CD4-positive, alpha-beta T cell treated with Interleukin-21 for 1 hour (primary cell): ENCODE measurements at places on chromosomes 1 and 21.
A peak's percentile ranks its signal among the peaks of the same experiment; 100 is the strongest.

DNA sequence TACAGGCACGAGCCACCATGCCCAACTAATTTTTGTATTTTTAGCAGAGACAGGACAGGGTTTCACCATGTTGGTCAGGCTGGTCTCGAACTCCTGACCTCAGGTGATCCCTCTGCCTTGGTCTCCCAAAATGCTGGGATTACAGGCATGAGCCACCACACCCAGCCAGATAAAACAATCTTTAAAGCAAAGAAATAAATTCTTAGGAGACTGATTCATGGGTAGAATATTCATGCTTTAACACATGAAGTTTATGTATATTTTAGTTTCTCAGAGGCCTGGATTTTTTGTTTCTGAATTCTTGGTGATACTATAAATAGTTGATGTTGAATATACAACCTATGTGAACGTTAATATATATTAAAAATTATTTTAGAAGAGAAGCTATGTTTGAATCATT, 127.4 kb upstream of the KIAA1614 start:
- no peak for DNase-seq

- no peak for DNase-seq
These were observed 79.4 kb downstream of the FCRL5 start for GRCh38 chr1:157472959-157473358.

- no peak for DNase-seq
These were observed 276.9 kb downstream of the TM2D1 start for GRCh38 chr1:61447968-61448430.

- no peak for DNase-seq
These were observed 254.0 kb upstream of the RUNX1 start for GRCh38 chr21:35303085-35303484.

GRCh38 chr1:22567197-22567596, 3.9 kb downstream of the EPHA8 start:
- no peak for DNase-seq

DNA sequence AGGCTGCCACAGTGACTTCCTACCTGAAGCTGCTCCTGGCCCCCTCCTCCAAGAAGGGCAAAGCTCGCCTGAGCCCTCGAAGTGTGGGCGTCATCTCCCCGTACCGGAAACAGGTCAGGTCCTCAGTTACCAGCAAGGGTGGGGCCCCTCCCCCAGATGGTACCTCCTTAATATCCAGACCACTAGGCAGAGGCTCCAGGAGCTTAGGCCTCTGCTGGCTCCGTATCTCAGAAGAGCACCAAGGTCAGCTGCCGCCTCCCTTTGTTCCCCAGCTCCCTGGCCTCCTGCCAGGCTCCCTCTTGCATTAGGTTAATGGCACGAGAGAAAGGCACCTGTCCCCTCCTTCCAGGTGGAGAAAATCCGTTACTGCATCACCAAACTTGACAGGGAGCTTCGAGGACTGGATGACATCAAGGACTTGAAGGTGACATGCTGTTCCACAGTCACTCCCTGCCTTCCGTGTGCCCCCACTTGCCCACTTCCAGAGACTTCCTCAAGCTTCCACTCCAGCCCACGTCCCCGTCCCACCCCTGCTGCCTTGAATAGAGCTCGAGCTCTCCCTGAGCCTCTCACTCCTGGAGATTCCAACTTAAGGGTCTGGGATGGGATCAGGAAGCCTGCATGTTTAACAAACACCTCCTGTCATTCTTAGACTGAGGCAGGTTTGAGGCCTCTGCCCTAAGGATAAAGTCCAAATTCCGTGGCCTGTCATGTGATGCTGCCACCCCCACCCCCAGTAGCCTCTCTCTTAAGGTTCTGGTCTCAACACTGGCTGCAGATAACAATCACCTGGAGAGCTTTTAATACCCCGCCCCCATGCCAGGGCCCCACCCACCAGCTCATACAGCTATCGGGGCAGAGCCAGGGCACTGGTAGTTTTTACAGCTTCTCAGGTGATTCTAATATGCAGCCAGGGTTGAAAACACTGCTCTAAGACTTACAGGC, 8.3 kb downstream of the RHOC start:
- DNase-seq, result no peak

- no peak for DNase-seq
These were observed 7.5 kb upstream of the C2CD2 start for GRCh38 chr21:41961282-41961701.

- DNase-seq, result no peak
These were observed 5.4 kb upstream of the SHISA4 start for GRCh38 chr1:201883266-201883665.

DNA sequence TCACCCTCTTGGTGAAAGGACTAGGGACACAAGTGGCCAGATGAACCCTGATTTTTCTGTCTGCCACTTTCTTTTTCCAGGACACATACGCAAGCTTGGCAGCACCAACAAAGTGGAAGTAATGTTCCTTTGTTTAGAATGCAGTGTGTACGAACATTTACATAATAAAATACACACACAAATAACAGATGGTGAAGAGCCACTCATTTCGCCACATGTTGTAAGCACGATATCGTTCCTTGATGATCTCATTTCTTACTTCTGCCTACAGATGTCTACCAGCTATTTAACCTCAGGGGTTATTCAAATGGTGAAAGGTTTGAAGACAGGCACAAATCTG, 670.2 kb upstream of the CXADR start:
- DNase-seq, result no peak

- DNase-seq, result no peak
These were observed 144.6 kb downstream of the LMO4 start for GRCh38 chr1:87473203-87473661.

GRCh38 chr1:14987829-14988603, 165.5 kb upstream of the TMEM51 start:
- no peak for DNase-seq

DNA sequence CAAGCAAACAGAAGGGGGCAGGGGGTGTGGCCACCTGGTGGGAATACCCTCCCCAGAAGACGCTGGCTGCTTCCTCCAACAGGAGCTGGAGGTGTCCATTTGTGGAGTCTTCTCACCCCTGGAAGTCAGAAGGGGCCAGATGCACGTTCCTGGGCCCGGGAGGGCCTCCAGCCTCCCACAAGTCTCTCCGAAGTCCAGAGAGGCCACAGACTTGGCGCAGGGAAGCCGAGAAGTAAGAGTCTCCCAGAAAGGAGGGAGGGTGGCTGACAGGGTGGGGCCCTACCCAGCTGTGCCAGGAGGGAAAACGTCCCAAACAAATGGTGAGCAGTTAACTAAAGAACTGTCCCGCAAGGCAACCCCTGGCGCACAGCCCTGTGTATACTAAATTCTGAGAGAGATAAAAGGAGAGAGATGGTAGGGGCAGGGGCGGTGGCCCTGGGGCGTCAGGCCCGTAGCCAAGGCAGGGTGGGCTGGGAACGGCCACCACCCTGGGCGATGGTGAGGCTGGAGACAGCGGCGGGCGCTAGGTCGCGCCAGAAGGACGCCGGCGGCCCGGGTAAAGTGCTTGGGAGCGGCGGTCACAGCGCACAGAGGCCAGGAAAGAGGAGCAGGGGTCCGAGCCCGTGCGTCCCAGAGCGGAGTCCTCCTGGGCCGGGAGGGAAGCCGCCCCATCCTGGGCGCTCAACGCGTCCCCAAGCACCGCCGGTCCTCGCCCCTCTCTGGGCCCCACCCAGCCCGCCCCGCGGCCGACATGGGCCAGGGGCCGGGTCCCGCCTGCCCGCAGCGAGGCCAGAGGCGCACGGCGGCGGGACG, 1.2 kb downstream of the CHD5 start:
- DNase-seq, result no peak

DNA sequence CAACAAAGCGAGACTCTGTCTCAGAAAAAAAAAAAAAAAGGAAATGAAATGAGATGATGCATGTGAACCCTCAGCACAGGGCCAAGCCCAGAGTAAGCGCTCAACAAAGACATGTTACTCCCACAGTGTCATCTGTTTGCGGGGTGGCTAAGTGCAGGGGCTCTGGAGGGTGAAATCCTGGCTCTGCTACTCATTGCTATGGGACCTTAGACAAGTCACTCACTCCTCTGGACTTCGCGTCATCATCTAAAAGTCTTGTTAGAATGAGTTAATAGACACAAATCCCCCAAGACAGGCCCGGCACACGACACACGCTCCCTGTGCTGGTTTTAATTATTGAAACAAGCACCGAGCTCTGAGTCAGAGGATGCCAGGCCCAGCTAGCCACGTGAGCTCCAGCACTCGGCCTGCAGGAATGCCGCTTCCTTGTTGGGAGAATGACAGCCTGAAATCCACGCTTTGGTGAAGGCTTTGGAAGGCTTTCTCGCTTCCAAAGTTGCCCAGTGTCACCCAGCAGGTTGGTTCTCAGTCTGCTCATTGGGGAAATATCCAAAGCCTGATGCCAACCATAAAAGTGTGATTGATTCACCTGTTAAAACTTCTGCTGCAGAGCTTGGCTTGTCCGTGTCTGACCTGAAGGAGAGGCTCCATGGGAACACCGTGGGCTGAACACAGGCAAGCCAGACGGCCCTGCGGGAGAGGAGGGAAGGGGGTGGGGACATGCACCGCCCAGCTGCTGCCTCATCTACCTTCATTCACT, 36.7 kb upstream of the TARDBP start:
- no peak for DNase-seq

DNA sequence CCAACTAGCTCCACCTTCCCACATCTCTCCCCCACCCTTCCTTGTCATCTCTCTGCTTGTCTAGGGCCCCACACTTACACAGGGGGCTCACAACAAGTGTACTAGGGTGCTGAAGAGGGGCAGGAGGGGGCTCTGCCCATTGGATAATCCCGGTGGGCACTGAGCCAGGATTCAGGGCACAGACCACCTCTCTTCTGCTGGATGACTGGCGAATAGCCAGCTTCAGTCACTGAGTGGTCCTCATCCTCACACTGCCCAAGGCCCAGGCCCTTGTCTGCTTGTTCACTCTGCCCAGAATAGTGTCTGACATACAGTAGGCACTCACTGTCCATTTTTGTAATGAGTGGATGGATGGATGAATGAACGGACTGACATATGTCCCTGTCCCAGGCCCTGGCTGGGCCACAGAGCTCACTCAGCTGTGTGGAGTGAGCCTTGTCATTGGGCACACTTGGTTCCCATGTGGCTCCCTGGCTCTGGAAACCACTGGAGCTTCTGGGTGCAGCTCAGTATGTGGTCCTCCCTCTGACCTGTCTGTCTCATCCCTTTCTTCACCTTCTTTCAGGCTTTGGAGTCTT, 36.6 kb downstream of the FOXO6 start:
- no peak for DNase-seq

- DNase-seq, result no peak
These were observed 15.9 kb downstream of the ATF6 start for GRCh38 chr1:161781995-161782394.

DNA sequence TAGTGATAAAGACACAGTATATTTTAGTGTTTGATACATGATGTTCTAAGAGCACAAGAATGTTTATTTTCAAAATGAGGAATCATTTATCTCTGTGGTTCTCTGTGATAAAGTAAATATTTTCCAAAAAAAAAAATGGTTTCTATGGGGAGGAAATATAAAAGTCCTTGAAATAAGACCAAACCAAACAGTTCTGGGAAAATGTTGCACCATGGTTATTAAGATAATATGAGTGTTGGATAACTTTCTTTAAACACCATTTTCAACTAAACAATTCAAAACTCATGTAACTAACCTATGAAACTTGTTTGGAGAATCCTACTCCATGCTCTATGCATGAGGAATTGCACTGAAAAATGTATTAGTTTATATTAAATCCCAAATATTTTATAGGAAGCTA, 184.6 kb downstream of the KCNT2 start:
- no peak for DNase-seq

DNA sequence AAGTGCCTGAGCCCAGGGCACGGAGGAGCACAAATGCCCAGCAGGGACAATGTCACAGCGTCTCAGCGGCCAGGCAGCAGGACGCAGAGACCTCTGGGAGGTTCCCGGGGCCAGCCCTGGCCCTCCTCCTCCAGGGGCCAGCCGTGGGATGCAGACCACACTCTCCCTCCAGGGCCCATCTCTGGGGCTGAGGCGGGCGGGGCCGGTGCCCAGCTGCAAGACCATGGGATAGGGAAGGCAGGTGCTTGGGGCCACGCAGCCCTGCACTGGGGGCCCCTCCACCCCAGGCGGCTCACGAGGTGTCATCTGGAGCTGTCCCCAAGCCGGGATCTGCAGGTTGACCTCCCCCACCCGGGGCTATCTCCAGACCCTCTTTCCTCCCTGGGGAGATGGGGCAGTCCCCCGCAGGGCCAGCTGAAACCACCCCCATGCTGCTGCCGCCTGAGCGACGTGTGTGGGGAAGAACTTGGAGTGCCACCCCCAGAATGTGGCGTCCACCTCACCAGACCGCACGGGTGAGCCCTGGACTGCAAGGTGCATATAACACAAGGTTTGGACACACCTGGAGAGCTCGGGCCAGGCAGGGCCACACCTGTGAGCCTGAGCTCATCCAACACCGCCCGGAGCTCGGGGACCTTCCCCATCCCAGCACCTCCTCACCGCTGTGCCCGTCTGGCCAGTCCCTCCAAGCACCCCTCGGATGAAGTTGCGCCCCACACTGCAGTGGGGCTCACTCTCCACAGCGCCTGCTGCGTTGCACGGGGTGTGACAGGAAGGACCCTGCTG, 4.1 kb upstream of the TTLL10 start:
- DNase-seq, result no peak

- DNase-seq, result no peak
These were observed 470.6 kb upstream of the ADGRL2 start for GRCh38 chr1:81330111-81330510.

GRCh38 chr1:85340427-85340826, 64.0 kb upstream of the BCL10 start:
- DNase-seq, result no peak

- no peak for DNase-seq
These were observed 266.8 kb downstream of the NPHP4 start for GRCh38 chr1:5725406-5725805.

DNA sequence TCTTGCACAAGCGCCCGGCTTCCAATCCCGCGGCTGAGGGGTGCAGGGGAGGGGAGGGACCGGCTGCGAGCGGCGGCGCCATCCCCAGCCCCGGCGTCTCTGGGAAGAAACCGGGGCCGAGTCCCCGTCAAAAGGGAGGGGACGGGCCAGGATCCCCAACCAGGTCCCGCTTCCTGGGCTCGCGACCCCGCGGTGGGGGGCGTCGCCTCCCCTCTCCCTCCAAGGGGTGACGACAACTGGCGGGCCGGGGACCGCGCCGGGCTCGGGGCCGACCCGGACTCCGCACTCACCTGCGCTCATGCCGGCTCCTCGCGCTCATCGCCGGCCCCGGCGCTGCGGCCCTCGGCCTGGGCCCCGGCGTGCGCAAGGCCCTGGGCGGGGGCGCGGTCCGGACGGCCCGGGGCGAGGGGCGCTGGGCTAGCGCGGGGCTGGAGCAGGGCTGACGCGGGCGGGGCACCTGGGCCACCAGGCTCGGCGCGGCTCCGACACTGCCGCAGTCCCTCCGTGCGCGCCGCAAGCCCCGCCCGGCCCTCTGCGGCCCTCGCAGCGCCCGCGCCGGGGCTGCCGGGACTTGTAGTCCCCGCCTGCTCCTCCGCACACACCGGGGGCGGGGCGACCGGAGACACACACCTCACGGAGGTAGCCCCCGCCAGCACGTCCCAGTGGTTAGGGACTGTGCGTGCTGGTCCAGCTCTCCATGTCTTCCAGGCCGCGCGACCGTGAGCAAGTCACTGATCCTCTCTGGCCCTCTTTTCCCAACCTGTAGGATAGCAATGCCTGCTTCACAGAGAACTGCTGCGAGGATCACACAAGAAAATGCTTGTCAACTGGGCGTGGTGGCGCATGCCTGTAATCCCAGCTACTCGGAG, at the start of gene ATP13A2:
ATP13A2 (minus strand) TSS at position 490 of the 869 bp plus-strand sequence; CDS start at position 300, 190 bp downstream.
- DNase-seq, result peak; percentile 83

- no peak for DNase-seq
These were observed 20.3 kb downstream of the TSPAN2 start for GRCh38 chr1:115068826-115069585.
